ENCODE measurements at places on chromosomes 5 and 9.

DNA sequence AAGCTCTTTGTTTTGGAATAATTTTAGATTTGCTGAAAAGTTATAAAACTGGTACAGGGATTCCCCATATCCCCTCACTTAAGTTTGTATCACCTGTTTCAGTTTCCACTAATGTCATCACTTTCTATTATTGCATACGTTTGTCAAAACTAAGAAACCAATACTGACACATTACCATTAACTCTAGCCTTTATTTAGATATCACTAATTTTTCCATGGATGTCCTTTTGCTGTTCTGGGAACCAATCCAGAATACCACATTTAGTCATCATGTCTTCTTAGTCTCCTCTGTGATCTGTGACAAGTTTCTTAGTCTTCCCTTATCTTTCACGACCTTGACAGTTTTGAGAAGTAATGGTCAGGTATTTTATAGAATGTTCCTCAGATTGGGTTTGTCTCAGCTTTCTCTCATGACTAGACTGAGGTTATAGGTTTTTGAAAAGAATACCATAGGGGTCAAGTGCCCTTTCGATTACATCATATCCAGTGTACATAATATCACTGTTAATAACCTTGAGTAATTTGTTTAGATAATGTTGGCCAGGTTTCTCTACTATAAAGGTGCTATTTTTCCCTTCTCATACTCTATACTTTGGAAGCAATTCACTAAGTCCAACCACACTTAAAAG lies 51.9 kb upstream of the NMUR2 start:
- no peak for DNase-seq

- DNase-seq, result no peak
Measured at GRCh38 chr5:170636206-170636605, 132.4 kb downstream of the KCNIP1 start.

GRCh38 chr5:107885601-107886000 lies 214.9 kb upstream of the EFNA5 start:
- no peak for DNase-seq

- DNase-seq, result no peak
Measured at GRCh38 chr5:93748875-93749397, 7.5 kb upstream of the POU5F2 start.

GRCh38 chr5:14286574-14287421 lies 143.7 kb downstream of the TRIO start:
- no peak for DNase-seq

DNA sequence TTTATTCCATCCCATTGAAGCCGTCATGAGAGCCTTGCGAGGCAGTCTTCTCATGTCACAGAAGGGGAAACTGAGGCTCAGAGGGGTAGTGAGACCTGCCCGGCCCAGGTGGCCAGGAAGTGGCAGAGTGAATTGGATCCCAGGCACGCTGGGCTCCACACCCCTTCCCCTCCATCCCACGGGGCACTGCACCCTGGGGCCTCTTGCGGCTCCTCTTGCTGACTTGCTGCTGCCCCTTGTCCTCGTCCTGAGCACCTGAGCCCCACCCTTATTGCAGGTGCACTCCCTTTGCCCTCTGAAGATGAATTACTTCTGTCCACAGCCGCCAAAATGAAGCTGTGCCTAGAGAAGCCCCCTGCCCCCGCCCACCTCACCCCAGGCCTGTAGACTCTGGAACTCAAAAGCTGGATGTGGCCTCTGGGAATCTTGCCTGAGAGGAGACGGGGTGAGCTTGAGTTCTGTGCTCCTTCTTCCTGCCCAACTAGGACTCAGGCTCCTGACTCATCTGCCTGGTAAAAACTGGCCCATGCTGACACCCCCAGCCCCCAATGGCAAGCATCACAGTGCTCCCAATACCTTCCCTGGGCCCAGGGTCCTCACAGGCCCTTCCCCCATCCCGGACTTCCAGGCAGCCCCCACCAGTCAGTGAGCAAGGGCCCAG lies 6.4 kb downstream of the NEURL1B start:
- DNase-seq, result no peak

DNA sequence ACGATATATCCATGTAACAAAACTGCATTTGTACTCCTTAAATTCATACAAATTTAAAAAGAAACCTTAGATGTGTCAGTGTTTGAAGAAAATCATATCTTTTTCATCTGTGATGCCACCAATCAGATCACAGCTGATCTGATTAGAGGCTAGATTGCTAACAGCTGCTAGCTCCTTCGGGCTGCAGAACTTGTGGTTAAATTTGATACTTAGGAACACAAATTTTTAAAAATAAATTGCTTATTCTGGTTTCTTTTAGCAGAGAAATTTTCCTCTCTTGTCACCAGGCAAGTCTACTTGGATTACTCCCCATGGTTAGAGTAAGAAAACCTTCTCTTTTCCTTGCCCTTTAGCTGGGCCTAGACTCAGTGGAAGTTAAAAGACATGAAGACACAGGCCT lies 94.6 kb upstream of the RANBP6 start:
- DNase-seq, result no peak

- DNase-seq, result no peak
Measured at GRCh38 chr5:9348401-9348996, 197.4 kb downstream of the SEMA5A start.

DNA sequence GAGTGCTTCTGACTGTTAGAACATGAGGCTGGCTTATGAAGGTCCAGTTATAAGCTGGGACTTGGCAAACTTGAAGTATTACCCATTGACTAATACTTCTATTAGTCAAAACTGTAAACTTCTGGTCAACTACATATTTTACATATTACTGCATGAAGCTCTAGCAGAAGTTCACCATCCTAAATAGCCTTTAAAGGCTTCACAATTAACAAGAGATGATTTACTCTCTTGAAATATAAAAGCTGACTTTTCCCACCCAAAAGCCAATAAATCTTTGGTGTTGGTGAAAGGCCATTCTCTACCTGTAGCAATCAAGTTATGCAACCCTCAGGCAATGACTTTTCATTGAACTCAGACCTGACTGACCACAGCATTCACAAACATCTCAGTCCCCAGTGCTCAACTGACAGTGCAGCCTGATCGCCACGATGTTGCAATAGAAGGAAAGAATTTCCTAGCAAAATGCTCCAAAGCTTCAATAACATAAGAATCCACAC lies 345.6 kb downstream of the EBF1 start:
- no peak for DNase-seq

GRCh38 chr5:97623441-97623840 lies 440.4 kb upstream of the RIOK2 start:
- DNase-seq, result no peak

GRCh38 chr5:40754381-40755092 lies 1.2 kb downstream of the TTC33 start:
- DNase-seq, result peak; percentile 39

- no peak for DNase-seq
Measured at GRCh38 chr5:84370176-84370575, 14.5 kb downstream of the EDIL3 start.

DNA sequence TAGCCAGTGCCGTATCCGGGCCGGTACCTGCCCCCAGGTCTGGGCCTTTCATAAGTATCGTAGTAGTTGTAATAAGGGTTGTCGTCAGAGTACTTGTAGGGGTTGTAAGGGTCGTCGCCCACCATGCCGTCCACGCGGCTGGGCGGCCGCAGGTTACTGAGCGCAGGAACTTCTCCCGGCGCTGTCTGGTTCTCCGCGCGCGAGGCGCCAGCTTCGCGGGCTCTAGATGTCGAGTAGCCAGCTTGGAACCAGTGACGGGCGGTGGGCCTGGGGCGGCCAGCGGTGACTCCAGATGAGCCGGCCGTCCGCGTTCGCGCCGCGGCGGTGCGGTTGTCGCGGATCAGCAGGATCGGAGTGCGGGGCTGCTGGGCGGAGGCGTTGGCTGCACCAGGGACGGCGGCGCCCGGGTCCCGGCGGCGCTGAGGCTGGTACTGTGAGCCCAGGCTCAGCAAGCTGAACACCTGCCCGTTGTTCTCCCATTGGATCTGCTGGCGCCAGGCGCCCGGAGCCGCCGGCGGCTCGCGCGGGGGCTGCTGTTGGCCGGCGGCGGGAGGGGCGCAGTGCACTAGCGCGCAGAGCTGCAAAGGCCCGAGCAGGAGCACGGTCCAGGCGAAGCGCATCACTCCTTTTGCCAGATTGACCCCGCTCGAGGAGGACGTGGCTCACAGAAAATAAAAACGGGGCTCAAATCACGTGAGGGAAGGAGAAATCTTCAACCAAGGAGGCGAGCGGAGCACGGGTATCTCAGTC lies 518 bp downstream of the LOX start:
- DNase-seq, result no peak

Data from NCI-H2029 treated with DMSO at 0.1 percent for 48 hours (cell line).